Stimulated activated CD8-positive, alpha-beta memory T cell treated with anti-CD3 and anti-CD28 coated beads, Interleukin-4, amount 100 ng/mL, for 1 hour (primary cell): ENCODE measurements at places on chromosomes 13 and 19.

DNA sequence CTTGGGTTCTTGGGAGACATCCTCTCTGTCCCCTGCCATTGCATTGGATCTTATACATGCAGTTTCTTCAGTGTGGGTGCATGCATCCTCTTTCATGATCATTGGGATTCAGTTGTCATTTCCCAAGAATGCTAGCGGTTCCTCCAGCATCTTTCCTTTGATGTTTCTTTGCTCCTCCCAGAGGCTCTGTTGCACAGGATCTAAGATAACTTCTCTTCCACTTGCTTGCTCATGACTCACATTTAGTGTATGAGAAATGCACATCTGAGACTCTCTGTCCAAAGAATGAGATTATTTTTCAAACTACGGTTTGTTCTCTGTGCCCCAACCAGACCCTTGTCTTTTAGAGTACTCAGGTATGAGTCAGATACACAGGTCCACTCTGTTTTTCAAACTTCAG is 197.1 kb downstream of the NDFIP2 start:
- DNase-seq: no peak

DNA sequence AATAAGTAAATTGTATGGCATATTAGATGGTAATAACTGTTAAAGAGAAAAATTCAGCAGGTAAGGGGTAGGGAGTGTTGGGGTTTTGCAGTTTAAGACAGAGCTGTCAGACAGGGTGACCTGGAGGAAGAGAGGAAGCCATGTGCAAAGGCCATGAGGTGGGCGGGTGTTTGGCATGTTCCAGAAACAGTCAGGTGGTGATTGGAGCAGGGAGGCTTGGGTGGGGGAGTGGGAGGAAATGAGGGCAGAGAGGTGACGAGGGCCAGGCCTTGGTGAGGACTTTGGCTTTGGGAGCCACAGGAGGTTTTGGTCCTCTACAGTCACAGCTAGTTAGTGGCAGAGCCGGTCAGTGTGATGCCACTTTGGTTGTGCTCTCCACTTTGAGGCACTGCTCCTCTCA is 20.1 kb downstream of the RYR1 start:
- DNase-seq: no peak

GRCh38 chr19:40990972-40991381 is at the start of gene CYP2B6:
Gene CYP2B6 (plus strand): TSS chr19:40991282. CDS start chr19:40991306, 24 bp downstream.
- DNase-seq: no peak

GRCh38 chr19:924553-925086 is 1.2 kb upstream of the ARID3A start:
- no peak for DNase-seq

DNA sequence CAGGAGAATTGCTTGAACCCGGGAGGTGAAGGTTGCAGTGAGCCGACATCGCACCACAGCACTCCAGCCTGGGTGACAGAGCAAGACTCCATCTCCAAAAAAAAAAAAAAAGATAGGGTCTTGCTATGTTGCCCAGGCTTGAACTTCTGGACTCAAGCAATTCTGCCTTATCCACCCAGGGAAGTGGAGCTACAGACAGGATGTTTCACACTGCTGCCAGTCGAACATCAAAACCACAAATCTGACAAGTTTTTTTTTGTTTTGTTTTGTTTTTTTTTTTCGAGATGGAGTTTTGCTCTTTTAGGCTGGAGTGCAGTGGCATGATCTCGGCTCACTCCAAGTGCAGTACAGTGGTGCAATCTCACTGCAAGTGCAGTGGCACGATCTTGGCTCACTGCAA is 10.8 kb downstream of the XPO4 start:
- DNase-seq: no peak

- DNase-seq: peak; percentile 64
Observed at GRCh38 chr13:113393563-113394338, 29.8 kb upstream of the GRTP1 start.

DNA sequence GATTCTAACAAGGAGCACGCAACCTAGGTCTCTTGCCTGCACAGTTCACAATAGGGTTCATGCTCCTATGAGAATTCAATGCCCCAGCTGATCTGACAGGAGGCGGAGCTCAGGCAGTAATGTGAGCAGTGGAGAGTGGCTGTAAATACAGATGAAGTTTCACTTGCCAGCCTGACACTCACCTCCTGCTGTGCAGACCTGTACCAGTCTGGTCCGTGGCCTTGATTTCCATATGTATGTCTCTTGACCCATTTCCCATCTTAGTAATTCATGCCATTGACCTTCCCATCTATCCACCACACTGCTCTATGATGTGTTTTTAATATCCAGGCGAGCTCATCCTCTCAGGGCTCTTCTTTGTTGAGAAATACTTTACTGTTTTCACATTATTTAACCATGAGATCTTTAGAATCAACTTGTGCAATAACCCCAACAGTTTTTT is 95.2 kb downstream of the LRCH1 start:
- DNase-seq: no peak
